ENCODE measurements at places on chromosomes 13 and 19.

DNA sequence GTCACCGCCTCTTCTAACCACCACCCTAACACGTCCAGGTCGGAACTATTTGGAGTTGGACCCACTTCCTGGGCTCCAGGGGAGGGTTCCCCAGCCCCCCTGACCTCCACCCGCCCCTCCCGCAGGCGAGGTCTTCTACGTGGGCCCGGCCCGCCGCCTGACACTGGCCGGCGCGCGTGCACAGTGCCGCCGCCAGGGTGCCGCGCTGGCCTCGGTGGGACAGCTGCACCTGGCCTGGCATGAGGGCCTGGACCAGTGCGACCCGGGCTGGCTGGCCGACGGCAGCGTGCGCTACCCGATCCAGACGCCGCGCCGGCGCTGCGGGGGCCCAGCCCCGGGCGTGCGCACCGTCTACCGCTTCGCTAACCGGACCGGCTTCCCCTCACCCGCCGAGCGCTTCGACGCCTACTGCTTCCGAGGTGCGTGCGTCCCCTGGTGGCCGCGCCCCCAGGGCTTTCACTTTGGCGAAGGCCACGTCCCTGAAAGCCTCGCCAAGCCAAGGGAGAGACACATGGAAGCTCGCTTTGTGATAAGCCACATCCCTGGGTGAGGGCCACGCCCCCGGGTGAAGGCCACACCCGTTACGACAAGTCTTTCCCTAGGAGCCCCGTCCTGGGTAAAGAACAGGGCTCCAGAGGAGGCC is 13.2 kb downstream of the NCAN start:
- DNase-seq, result no peak

GRCh38 chr19:46637224-46637623 is 1.2 kb upstream of the GNG8 start:
- DNase-seq, result no peak

GRCh38 chr19:16892436-16892835 is 3.6 kb downstream of the F2RL3 start:
- DNase-seq, result no peak

DNA sequence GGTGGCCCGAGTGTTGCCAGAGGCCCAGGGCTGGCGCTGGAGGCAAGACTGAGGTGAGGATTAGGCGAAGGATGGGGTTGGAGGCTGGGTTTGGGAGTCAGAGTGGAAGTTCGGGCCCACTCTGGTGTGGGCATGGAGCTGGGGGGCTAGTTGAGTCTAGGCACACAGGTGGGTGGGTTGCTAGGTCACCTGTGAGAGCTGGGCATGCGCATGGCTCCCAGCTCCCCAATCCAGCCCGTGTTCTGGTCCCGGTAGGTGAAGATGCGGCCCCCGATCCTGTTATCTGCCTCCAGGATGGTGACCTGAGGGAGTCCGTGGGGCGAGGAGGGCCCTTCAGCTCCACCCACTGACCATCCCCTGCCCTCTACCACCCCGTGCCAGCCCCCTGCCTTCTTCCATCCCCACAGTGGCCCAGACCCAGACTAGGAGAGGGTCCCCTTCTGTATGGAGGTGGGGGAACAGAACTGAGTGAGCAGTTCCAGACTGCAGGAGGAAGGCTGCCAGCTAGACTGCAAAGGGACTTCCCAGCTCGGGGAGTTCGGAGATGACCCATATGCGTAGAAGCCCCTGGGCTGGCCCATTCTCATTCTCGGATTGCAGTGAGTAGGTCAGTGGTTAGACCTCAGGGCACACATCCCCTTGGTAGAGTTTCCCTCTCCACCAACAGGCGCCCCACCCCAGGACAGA is 1.7 kb downstream of the IL4I1 start:
- DNase-seq, result no peak

- DNase-seq, result no peak
Measured at GRCh38 chr19:14379294-14380065, 1.8 kb upstream of the ADGRE5 start.

- no peak for DNase-seq
Measured at GRCh38 chr13:94542917-94543316, 53.0 kb downstream of the TGDS start.

DNA sequence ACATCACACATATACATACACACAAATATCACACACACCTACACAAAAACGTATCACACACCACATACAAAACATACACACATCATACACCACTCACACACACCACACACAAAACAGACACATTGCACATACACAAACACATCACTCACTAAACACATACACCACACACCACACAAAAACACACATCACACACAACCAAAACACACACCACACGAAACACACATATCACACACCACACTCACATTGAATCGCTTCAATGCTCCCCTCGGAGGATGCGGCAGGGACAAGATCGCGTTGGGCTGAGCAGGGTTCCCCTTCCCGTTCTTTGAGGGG is 131.5 kb downstream of the CRYL1 start:
- no peak for DNase-seq

DNA sequence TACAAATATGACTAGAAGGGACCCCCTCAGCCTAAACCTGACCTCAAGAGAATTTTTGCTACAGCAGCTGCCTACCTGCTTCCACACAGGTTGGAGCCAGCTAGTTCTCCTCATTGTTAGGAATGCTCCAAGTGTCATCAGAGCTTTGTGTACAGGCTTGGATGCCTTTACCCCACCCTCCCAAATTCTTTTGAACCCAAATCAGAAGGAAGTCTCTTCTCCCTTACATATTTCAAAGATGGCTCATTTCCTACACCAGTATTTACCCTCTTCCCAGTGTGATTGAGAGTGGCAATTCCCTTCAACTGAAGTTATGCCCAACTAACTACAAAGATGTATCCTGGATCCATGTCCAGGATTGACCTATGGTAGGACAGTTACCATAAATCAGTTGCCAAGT is 323.2 kb downstream of the OXGR1 start:
- DNase-seq, result no peak

- no peak for DNase-seq
Measured at GRCh38 chr19:31572976-31573298, 223.7 kb upstream of the TSHZ3 start.

- DNase-seq, result no peak
Measured at GRCh38 chr19:17242431-17243208, 3.1 kb downstream of the NR2F6 start.

GRCh38 chr13:109007946-109008345 is 378.5 kb downstream of the MYO16 start:
- no peak for DNase-seq

DNA sequence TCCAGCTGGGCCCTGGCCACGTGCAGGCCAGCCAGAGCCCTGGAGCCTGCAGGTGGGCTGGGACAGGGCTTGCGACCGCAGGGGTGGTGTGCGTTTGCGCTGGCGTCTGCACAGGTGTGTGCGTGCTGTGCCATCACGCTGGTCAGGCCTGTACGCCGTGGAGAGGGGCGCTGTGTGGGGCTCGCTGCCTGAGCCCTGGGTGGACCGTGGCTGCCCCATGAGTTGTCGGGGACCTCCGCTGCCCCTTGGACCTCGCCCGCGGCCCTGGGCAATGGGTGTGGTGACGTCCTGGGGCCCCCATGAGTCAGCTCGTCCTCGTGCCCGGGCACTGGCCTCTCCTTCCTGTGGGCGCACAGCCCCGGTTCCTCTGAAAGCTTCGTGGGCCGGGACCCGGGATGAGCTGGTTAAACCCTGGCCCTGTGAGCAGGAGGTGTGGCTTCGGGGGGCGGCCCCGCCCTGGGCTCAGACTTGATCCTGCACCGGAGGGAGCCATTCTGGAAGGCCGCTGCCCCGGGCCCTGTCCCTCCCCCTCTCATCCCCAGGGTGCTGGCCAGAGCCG is 6.8 kb downstream of the CSNK1G2 start:
- no peak for DNase-seq

DNA sequence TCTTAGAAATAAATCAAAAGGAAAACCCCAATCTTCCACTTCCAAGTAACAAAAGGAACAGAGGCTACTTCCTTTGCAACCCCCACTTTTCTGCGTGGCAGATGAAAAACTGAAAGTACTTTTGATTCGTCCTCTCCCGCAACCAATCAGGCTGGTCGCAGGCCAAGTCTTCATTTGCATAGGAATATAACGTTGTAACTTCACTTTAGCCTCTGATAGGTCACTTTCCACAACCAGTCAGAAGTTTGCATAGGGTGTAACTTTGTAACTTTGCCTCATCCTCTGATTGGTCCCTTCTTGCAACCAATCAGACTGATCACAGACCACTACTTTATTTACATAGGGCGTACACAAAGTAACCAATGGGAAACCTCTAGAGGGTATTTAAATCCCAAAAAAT is 37.2 kb downstream of the TGDS start:
- no peak for DNase-seq

- DNase-seq, result no peak
Measured at GRCh38 chr13:23654111-23655110, 84.2 kb downstream of the TNFRSF19 start.

GRCh38 chr13:111404746-111405145 is 84.3 kb downstream of the TEX29 start:
- DNase-seq, result no peak

- no peak for DNase-seq
Measured at GRCh38 chr13:48939728-48940127, 36.0 kb upstream of the FNDC3A start.

DNA sequence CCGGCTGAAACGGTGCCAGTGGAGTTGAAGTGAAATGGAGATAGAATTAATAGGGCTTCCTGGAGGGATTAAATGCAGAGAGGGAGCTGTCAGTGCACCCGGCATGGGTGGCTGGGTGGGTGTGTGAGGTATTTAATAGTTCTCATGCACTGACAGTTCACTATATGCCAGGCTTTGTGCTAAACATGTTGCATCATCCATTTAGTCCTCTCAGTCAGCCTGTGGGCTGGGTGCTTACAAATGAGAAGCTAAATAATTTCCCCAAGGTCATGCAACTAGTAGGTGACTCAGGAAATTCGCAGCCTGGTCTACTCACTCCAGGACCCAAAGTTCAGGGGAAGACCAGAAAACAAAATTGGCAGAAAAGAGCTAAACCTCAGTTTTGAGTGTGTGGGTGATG is 63.5 kb upstream of the SPATA13 start:
- DNase-seq, result no peak

GRCh38 chr19:15529774-15530372 is 21.5 kb downstream of the CYP4F22 start:
- no peak for DNase-seq

DNA sequence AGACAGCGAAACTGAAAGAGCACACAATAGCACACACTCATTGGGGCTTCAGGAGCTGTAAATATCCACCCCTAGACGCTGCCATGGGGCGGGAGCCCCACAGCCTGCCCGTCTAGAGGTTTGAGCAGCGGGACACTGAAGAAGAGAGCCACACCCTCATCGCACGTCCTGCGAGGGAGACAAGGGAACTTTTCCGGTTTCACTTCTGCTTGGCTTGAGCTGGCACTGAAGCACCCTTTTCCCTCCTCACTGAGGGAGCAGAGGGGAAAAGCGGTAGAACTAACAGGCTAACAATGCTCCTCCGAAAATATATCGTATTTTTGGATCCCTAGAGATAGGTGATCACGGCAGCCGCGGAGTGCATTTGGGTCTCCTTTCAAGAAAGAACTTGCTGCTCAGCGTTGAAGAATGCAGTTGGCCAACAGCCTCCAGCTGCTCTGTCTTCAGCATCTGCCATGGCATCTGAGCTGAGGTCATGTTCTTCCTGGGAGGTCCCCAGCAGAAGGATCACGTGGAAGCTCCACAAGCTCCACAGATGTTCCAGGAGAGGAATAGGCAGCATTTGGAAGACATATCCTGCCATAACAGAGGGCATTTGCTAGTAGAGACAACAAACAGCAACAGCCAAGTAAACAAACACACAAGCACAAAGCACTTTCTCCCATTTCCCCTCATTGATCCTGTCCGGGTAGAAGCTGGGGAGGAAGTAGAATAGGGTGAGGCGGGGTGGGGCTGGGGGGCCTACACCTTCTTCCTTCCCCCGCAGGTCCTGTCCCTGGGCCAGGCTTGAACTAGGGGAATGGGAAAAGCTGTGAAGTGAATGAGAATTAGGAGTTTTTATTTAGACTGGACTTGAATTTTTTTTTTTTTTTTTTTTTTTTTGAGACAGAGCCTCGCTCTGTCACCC is 44.8 kb upstream of the ALOX5AP start:
- peak; percentile 92 for DNase-seq

- DNase-seq, result no peak
Measured at GRCh38 chr13:111394211-111394922, 73.9 kb downstream of the TEX29 start.

DNA sequence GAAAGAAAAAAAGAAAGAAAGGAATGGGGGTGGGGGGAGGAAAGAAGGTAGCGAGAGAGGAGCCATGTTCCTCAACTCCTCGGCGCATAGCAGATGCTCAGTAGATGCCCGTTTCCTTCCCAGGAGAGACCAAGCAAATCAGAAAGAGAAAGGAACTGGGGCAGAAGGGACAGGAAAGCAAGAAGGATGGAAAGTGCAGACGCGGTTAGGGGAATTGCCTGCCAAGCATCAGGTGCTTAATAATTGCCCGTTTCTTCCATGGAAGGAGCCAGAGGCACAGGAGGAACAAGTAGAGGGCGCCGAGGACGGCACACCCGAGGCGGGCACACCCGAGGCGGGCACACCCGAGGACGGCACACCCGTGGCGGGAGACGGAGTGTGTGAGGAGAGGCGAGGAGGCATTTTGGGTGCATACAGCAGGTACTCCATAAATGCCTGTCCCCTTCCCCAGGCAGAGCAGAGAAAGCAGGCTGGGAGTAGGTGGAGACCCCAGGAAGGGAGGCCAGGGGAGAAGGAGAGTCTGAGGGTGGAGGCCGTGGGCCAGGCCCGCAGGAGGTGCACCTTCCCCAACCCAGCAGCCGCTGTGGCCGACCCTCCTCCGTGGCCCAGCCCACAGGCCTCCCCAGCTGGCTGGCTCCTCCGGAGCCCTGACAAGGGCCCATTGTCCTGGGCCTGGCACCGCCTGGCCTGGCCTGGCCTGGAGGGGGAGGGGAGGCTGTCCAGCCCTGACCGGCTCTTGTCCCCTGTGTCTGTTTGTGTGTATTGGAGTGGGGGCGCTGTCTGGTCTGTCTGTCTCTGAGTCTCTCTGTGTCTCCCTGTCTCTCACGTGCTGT is 14.6 kb downstream of the JOSD2 start:
- DNase-seq, result no peak

- no peak for DNase-seq
Measured at GRCh38 chr13:71046360-71047079, 820.5 kb downstream of the DACH1 start.

GRCh38 chr19:18408053-18408476 is 10.6 kb upstream of the LRRC25 start:
- DNase-seq, result no peak

All from right lung (tissue), 10 donors.